ENCODE measurements at places on chromosomes 11 and 22. TPM values are rescaled to one million over a fixed set of nuclear protein-coding genes. Genes with fewer than 3 reads are reported as not detected.
A peak's percentile ranks its signal among the peaks of the same experiment; 100 is the strongest.

Gene DDIAS
- 14.1 TPM for total RNA-seq

Gene IL17REL
- not detected for total RNA-seq

Gene EMID1
- 2.4 TPM for total RNA-seq

Gene APOBEC3G
- 16.1 TPM for total RNA-seq

DNA sequence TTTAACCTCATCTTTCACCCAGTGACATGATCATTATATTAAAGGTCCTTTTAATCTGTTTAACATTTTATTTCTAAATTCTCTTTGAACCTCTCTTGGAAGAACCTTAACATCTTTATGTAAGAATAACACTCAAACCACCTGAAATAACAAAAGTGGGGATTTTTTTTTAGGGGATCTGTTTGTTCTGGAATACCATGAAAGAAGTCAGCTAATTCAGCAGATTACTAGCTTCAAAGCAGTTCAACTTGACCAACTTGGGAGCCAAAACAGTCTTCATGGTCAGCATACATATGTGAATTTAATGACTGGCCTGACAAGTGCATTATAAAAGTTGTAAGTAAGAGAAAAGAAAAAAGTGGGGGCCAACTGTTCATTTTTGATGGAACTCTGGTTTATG lies 52.3 kb downstream of the CCDC34 start:
- peaks cover 37% of the 10 kb centered on the region for H3K4me1 ChIP-seq
- H3K27me3 ChIP-seq: no peaks in the 10 kb centered on the region
- DNase-seq: no peak
- no peaks in the 10 kb centered on the region for H3K36me3 ChIP-seq
- no peak overlapping the region for H3K27ac ChIP-seq
- no peak overlapping the region for H3K4me3 ChIP-seq

GRCh38 chr22:36838119-36839030 lies 21.5 kb upstream of the PVALB start:
- H3K27ac ChIP-seq: no peak overlapping the region
- no peaks in the 10 kb centered on the region for H3K36me3 ChIP-seq
- no peak overlapping the region for H3K4me3 ChIP-seq

DNA sequence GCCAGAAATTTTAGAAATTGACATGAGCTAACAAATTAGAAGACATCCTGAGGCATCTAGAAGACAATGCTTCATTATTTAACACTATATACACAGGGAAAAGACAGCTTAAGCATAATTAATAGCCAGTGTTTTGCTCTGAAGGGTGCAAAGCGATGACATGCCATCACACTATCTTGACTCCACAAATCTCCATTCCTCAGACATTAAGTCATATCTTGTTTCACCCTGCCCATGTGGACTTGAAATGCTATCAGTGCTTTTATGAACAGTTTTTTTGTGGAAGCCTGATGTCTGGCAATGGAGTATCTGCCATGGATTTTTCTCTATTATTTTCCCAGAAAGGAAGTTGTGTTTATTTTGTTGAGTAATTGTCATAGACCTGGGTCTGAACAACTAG lies 2.3 kb downstream of the CARD18 start:
- H3K4me1 ChIP-seq: no peaks in the 10 kb centered on the region
- H3K36me3 ChIP-seq: no peaks in the 10 kb centered on the region
- no peak for DNase-seq
- no peak overlapping the region for H3K27ac ChIP-seq
- H3K27me3 ChIP-seq: no peaks in the 10 kb centered on the region
- no peak overlapping the region for H3K4me3 ChIP-seq

DNA sequence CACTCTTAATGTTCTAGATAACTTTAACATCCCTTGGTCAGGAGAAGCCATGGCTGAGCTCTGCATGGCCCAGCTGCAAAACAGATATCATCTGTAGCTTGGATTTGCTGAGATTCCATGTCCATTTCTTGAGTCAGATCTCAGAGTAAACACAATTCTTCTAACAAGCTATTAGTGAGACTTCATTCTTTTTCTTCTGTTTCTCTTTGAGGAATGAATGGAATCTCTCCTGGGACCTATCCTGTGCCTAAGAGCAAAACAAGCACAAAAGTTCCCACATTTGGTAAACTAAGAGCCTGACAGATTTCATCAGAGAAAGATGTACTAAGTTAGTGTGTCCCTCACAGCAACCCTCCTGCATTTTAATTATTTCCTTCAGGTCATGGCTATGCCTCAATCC lies 142.8 kb downstream of the MAML2 start:
- no peaks in the 10 kb centered on the region for H3K27me3 ChIP-seq
- DNase-seq: no peak
- no peak overlapping the region for H3K4me3 ChIP-seq
- H3K36me3 ChIP-seq: peaks cover 19% of the 10 kb centered on the region
- peak overlapping the region; percentile 94 for H3K27ac ChIP-seq

- H3K4me3 ChIP-seq: peak overlapping the region; percentile 49
- peaks cover 89% of the 10 kb centered on the region for H3K4me1 ChIP-seq
- no peaks in the 10 kb centered on the region for H3K27me3 ChIP-seq
Observed at GRCh38 chr11:33722590-33723234, 13.5 kb downstream of the CD59 start.

DNA sequence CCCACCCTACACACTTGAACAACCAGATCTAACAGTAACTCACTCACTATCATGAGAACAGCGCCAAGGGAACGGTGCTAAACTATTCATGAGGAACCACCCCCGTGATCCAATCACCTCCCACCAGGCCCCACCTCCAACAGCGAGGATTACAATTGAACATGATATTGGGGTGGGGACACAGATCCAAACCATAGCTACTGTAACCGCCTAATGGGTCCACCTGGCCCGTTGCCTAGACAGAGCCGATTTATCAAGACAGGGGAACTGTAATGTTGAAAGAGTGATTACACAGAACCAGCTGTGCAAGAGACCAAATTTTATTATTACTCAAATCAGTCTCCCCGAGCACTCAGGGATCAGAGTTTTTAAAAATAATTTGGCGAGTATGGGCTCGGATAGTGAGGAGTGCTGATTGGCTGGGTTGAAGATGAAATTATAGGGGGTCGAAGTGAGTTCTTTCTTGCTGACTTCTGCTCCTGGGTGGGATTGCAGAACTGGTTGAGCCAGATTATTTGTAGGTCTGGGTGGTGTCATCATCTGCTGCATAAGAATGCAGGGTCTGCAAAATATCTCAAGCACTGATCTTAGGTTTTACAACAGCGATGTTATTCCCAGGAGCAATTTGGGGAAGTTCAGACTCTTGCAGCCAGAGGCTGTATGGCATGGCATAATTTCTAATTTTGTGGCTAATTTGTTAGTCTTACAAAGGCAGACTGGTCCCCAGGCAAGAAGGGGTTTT lies 17.9 kb upstream of the ZC3H12C start:
- no peak overlapping the region for H3K4me3 ChIP-seq
- peaks cover 31% of the 10 kb centered on the region for H3K4me1 ChIP-seq
- H3K27me3 ChIP-seq: no peaks in the 10 kb centered on the region
- no peaks in the 10 kb centered on the region for H3K36me3 ChIP-seq

DNA sequence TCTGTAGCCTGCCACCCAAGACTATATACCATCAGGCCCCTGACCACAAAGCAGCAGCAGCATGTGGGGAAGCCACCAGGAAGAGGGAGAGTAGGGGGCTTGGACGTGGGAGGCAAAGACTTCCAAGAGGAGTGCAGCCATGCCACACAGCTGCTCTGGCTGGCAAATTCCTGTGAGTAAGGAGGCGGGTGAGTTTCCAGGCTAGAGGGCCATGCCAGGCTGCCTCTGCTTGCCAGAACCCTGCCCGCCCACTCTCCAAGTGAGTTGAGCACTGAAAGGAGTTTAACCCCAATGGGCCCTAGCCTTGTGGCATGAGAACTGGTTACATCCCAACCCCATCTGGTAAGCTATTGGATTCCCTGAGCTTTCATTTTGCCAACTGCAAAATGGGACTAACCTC lies 4.7 kb upstream of the DGAT2 start:
- DNase-seq: no peak
- no peak overlapping the region for H3K27ac ChIP-seq
- H3K36me3 ChIP-seq: peaks cover 7% of the 10 kb centered on the region
- peaks cover 11% of the 10 kb centered on the region for H3K4me1 ChIP-seq
- H3K27me3 ChIP-seq: no peaks in the 10 kb centered on the region
- no peak overlapping the region for H3K4me3 ChIP-seq

DNA sequence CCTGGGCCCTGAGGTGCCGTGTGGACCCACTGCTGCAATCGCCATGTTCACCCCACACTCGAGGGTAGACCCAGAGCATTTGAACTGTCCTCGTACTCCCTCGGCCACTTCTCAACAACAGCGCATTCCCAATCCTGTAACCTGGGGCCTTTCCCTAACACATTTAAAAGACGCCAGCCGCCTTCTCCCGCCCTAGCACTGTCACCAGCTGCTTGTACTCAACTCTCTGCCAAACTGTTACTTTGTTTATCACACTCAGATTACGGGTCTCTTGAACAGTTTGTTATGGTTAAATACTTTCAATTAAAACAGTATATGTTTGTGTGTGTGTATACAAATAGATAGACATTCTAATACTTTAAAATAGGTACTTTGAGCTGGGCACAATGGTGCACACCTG lies 20.7 kb downstream of the CDKN1C start:
- peaks cover 15% of the 10 kb centered on the region for H3K4me1 ChIP-seq
- H3K4me3 ChIP-seq: no peak overlapping the region
- H3K27me3 ChIP-seq: peaks cover 50% of the 10 kb centered on the region
- H3K27ac ChIP-seq: no peak overlapping the region

GRCh38 chr11:113637636-113638035 lies 68.5 kb downstream of the TMPRSS5 start:
- no peaks in the 10 kb centered on the region for H3K4me1 ChIP-seq
- no peak overlapping the region for H3K4me3 ChIP-seq
- no peak for DNase-seq
- H3K27me3 ChIP-seq: no peaks in the 10 kb centered on the region
- no peaks in the 10 kb centered on the region for H3K36me3 ChIP-seq

DNA sequence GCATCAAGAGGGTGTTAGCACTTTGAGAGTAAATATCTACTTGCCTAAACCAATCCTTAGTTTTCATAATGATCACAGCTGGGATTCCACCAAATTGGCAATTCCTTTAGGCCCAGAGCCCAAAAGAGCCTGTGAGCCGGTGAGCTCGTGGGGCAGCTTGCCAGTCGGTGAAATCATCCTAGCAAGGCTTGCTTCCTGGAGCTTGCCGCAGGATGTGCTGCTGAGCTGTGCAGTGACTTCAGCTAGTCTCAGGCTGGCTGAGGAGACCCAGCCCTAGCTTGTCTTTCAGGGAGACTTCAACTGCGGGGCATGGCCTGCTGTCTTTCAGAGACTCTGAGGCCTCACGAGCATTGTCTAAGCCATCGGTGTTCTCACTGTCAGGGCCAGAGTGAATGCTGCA lies 73.6 kb upstream of the SUSD2 start:
- H3K4me3 ChIP-seq: no peak overlapping the region
- H3K36me3 ChIP-seq: peaks cover 14% of the 10 kb centered on the region
- no peak overlapping the region for H3K27ac ChIP-seq
- no peaks in the 10 kb centered on the region for H3K4me1 ChIP-seq
- no peak for DNase-seq
- no peaks in the 10 kb centered on the region for H3K27me3 ChIP-seq

- H3K27me3 ChIP-seq: peaks cover 50% of the 10 kb centered on the region
- H3K36me3 ChIP-seq: no peaks in the 10 kb centered on the region
- no peak overlapping the region for H3K27ac ChIP-seq
- DNase-seq: no peak
Observed at GRCh38 chr11:115159207-115159606, 345.0 kb downstream of the CADM1 start.

GRCh38 chr22:42763965-42764480 lies 43.4 kb upstream of the A4GALT start:
- no peak overlapping the region for H3K4me3 ChIP-seq
- peaks cover under 1% of the 10 kb centered on the region for H3K4me1 ChIP-seq
- H3K27ac ChIP-seq: no peak overlapping the region
- H3K36me3 ChIP-seq: peaks cover 9% of the 10 kb centered on the region
- H3K27me3 ChIP-seq: no peaks in the 10 kb centered on the region
- DNase-seq: no peak

- no peak overlapping the region for H3K27ac ChIP-seq
- no peaks in the 10 kb centered on the region for H3K4me1 ChIP-seq
- H3K27me3 ChIP-seq: peaks cover 83% of the 10 kb centered on the region
- H3K36me3 ChIP-seq: no peaks in the 10 kb centered on the region
Observed at GRCh38 chr22:25941365-25941960, 199.5 kb downstream of the MYO18B start.
